ENCODE measurements at places on chromosomes 2 and 18.

DNA sequence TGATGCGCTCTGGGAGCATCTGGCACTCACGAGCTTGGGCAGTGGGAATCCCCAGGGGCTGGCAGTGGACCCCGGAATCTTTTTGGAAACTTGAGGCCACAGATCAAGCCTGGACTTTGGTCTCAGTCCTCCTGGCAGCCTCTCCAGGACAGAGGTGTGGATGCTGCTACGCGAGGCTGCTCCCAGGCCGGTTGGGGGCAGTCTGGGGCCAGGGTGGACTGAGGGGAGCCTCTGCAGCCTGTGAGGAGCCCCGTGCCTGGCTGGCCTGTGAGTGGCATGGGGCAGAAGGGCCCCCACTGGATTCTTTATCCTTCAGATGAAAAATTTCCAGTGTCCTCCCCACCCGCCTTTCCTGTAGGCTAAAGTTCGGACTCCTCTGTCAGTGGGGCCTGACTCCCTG lies 12.7 kb upstream of the DES start:
- no peak for DNase-seq

GRCh38 chr2:85148190-85148589 lies 15.0 kb downstream of the TCF7L1 start:
- DNase-seq: peak; percentile 47

GRCh38 chr18:46310258-46310657 lies 206.1 kb downstream of the HAUS1 start:
- no peak for DNase-seq

DNA sequence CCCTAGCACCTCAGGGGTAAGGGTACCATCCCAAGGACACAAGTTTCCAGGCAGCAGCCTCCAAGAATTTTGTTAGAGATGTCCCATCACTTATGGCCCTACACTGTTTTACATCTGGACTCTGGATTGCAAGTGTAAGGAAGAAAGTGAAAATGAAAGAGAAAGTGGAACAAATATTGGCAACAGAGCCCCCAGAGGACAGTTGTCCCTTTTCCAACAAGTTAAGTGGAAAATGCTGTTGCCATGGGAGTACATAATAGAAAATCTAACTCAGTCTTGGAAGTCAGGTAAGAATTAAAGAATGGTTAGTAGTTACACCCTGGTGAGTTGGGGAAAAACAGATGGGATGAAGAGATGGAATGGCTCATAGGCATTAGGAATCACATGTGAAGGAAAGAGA lies 50.6 kb downstream of the TTC21B start:
- DNase-seq: peak; percentile 45

DNA sequence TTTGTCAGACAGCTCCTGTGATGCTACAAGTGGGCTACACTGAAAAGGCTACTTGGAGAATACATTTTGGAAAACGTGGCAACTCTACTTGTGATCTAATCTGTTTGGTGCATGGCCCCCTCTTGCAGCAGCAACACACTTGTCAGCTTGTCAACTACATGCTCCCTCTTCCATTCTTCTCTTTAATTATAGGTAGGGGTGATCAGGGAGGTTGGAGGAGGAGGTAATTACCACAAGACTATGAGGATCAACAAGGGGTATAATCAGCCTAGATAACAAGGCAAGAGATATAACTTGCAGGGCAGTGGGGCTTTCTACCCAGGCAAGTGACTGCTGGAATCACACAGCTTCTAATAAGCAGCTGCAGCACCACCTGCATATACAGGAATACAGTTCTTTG lies 104.9 kb downstream of the ACVR1 start:
- DNase-seq: no peak

GRCh38 chr2:223590964-223591363 lies 11.2 kb downstream of the SCG2 start:
- no peak for DNase-seq

DNA sequence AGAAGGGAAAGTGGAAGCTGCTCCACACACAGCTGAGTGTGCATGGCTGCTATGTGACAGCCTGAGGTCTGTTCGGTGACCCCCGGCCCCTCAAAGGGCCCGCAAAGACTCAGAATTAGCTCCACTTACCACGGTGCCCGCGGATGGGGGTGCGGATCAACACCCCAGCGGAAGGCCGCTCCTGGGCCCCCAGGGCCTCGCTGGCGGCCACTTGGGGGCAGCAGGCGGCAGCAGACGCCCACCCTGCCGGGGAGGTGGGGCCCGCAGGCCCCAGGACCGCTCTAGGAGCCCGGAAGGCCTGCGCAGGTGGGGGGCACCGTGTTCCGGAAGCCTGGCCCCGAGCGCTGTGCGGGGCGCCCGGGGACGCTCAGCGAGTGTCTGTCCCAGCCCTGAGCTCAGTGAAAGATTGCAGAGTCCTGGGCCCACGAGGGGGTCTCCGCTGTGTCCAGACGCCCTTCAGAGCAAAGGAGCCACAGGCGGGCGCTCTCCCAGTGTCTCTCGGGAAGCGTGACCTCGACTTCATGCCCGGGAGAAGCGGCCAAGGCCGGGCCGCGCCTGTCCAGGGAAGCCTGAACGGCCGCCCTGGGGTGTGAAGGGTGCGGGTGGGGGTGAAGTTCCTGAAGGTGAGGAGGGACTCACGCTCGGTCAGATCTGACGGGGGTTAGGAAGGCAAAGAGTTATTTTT lies 118.7 kb downstream of the VAPA start:
- DNase-seq: no peak

- peak; percentile 8 for DNase-seq
These were observed 140.5 kb upstream of the HNRNPA3 start for GRCh38 chr2:177072090-177072489.
